ENCODE measurements at places on chromosomes 1 and 21.

- DNase-seq: no peak
These were observed 11.5 kb upstream of the ZNF362 start for GRCh38 chr1:33244809-33245186.

- no peak for DNase-seq
These were observed at the start of gene PRKCZ for GRCh38 chr1:2049718-2050431. Gene PRKCZ (plus strand): TSS chr1:2050411. CDS start chr1:2050631, 220 bp downstream.

DNA sequence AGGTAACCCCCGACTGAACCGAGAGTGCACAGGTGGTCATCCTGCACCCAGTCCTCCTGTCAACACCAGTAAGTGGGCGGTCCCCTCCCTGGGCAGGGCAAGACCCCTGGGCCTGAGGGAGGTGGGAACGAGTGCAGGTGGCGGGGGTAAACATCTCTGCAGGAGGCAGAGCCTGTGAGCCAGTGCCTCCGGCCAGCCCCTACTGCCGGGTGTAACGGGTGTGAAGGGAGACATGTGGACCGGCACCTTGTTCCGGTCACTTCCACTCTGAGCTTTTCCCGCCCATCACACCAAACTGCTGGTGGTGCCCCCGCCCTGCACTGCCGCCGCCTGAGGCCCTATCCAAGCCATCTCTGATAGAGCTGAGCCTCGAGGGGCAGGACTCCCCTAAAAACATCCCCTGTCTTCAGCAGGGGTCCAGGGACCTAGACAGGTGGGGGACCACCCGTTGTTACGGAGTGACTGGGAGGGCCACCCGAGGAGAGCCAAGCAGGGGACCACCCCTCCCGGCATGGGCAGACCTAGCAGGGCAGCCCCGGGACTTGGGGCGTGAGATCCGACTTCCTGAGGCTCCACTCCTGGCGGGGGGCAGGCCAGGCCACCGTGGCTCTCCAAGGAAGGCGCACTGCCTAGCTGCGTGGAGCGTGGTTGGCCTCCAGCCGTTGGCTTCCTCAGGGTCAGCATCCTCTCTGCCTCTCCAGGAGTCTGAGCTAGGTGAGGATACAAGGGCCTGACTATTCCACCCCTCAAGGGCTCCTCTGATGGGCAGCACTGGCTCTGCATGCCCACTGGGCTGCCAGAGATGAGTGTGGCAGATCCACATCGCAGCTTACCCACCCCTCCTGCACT, 43.8 kb upstream of the LBR start:
- DNase-seq: no peak

DNA sequence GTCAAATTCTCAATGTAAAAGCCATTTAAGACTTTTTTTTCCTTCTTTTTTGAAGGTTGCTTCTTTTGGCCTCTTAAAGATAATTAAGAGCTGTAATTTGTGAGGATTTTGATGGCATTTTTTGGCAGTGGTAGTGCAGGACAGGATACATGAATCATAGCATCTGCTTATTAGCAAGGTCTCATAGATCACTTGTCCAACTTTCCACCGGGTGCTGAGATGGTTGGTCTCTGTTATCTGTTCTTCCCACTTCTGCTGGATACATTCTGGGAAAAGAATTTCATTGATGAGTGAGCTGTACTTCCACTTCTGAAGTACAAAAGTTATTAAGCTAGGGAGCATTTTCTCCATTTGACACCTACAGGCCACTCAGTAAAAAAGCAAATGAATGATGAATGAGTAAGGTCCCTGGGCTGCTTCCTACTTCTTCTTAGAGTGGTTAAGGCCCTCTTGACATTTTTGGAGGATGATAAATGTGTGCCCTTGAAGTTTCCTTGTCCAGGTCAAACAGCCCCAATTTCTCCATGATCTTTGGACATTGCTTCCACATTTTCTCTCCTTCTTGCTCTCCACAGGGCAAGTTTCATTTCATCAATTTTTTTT, 100.6 kb downstream of the ROR1 start:
- DNase-seq: no peak
